ENCODE measurements at places on chromosomes 13 and 19.

DNA sequence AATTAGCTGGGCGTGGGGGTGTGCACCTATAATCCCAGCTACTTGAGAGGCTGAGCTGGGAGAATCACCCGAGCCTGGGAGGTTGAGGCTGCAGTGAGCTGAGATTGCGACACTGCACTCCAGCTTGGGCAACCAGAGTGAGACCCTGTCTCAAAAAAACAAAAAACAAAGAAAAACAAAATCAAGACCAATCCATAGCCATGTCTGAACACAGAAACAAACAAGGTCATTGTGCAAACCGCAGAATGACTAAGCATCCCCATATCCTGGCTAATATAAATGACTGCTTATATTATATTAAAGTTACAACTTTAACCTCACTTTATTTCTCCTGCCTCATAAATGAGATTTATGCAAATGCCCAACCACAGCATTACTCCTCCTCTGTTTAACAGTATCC is 2.3 kb upstream of the LYPD3 start:
- no peak for DNase-seq

DNA sequence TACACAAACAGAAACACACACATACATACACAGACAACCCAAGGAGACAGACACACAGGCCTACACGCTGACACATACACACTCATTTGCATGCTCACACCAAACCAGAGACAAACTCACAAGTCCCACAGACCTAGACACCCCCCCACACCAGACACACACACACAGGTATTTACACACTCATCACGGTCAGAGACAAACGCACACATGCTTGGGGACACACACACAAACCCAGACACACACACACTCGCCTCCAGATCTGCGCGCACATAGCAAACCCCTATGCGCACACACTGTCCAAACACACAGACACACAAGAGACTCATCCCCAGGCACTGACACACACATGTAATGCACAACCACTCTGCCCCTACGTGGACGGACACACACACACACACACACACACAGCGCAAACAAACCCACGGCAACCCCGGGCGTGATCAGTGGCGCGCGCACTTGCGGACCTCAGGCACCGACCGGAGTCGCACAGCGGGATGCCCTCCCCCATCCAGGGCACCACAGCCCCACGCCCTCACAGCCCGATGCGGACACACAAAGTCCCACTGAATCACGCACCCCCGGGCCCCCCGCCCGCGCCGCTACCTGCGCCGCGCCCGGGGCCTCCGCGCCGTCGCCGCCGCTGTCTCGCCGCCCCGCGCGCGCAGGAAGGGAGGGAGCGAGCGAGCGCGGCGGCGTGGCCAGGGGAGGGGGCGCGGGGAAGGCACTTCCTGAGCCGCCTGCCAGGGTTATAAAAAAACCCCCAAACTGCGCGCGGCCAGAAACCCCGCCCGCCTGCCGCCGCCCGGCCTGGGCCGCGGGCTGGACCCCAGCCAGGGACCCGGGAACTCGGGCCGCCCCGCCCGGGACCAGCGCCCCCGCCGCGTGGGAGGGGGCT is at the start of gene ADAMTS10:
TSS of gene ADAMTS10 (minus strand) at position 675 of the 895 bp plus-strand sequence. CDS start 5,005 bp downstream, outside the sequence.
- no peak for DNase-seq

DNA sequence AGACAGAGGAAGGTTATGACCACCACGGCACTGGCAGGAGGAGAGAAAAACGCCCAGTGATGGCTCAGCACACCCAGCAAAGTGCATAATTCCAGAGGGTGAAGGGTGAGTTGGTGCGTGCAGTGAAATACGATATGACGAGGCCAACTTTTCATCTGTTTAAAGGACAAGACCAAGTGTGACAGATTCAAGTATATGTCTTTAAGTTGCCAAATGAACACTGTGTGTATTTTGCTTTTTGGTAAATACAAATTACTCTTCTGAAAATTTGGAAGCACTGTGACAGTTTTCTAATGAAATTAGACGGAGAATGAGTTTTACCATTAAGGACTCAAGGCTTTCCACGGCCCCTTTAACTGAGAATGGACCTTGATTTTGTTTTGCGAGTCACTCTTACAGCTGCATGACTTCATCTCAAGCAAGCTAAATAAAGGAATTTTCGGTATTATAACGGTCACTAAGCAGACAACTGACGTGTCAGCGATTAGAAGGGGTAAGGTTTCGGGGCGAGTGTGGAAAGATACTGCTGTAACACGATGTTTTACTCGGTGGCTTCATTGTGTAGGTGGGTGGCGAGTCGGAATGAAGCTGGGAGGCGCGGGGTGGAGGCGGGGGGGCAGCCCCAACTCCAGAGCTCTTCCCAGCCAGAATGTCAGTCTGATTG is 22.8 kb downstream of the COL4A2 start:
- DNase-seq: no peak

DNA sequence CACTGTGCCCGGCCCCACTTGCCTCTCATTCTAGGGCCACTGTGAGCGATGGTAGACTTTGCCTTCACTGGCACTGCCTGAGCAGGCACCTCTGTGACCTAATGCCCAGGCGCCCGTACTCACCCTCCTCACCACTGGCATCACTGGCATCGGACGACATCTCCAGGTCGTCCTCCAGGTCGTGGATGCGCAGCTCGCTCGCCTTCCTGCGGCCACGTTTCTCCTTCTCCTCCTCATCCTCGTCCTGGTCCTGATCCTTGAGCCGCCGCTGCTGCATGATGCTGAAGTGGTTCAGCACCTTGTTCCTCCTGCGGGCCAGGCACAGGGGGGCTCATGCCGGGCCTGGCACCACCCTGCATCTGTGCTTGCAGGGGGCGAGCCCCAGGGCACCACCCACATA is 7.5 kb upstream of the PSPN start:
- no peak for DNase-seq

DNA sequence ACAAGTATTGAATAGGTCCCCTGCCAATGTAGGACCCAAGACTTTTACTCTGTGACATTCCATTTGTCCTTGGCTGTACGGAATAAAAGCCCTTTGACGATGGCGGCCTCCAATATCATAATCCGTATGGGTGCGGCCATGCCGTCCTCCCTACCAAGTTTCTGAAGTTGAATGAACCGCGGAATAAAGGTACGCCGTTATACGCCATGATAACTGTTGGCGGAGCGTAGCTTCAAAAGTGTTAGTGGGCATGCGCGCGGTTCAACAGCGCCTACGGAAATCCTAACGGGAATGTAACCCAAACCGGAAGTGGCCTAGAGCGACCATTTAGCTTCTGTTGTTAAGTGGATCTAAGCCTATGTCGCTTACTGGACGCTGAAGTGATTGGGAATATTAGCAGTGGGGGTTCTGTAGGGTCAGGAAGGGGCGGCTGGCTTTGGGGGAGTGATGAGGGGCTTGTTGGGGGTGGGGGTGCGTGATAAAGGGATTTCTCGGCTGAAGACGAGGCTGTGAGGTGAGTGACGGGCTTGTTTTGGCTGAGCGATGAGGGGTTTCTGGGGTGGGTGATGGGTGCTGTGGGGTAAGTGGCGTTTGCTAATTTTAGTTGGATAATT is at the start of gene ZNF175:
TSS of gene ZNF175 (plus strand) at position 322 of the 614 bp plus-strand sequence. CDS start 2,047 bp downstream, outside the sequence.
- peak; percentile 98 for DNase-seq

DNA sequence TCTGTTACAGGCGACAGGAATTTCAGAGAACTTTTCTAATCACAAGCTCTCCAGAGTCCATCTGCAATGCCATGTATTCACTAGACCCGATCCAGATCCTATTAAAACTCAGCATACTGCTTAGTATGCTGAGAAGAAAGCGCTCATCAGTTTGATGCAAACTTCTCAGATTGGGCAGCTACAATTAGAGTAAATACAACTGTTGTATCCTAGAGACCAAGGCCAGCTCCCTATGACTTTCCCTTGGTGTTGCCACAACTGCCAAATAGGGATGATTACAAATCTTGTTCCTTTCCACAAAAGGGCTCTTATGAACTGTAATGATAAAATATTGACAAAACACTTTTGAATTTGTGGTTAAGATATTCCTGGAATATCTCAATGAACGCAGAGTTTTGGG is 191.2 kb downstream of the SPRY2 start:
- DNase-seq: no peak

GRCh38 chr13:69487576-69487975 is 620.0 kb upstream of the ATXN8OS start:
- no peak for DNase-seq

DNA sequence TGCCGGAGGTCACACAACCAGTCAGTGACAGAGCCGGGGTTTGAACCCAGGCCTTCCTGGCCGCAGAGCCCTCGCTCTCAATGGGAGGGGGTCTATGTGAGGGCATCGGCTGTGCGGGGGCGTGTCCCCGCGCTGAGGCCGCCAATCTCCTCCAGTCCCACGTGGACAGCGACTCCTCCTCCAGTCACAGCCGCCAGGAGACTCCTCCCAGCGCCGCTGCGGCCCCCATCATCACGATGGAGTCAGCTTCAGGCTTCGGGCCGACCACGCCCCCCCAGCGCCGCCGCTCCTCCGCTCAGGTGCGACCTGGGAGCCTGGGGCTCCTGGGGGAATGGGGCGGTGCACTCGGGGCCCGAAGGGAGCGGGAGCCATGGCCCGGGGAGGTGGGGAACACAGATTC is 6.0 kb downstream of the SPRED3 start:
- no peak for DNase-seq

DNA sequence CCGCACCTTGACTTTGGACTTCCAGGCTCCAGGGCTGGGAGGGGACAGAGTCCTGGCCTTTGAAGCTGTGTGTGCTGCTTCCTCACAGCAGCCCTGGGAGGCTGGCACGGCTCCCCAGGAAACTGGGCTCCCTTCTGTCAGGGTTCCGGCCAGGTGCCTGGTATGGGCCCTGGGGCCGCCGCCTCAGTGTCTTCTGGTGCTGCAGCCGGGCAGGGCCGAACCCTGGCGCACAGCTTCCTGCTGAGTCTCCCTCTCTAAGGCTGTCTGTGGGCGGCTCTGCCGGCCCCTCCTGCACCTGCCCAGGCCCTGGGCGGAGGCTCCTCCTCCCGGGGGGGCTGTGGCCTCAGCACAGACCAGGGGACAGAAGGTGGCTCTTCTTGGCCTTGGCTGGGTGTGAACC is 32.4 kb downstream of the GPX4 start:
- no peak for DNase-seq

DNA sequence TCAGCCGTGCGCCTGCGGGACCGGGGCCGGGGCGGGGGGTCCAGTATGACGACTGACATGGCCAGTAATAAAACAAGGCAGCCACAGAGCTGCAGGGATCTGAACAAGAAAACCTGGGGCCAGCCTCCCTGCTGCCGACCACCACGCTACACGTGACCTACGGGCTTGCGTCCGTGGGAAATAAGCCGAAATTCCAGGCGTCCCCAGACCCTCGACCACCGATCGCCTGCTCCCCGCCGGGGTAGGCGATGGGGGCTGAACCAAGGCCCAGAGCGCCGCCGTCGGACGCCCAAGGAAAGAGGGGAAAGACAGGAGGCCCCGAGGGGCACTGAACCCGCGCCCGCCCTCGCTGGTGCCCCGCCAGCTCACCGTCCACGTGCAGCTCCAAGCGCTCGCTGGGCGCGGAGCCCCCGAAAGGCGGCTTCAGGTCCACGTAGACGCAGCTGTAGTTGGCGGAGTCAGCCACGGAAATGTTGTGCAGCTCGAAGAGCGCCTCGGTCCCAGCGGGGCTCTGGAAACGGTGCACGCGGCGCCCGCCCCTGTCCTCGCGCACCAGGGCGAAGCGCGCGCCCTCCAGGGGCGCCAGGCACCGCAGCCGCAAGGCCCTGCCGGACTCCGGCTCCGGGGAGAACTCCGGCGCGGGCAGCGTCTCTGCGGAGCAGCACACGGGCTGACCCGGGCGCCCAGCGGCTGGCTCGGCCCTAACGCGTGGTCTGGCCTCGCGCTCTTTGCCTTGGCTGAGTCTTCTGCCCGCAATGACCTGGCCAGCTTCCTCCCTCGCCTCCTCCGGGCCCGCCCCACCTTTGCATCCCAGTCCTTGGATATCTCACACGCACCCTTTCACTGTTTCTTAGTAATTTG is 3.1 kb downstream of the A1BG start:
- DNase-seq: no peak

- DNase-seq: no peak
These were observed 2.4 kb upstream of the NCAN start for GRCh38 chr19:19209372-19209771.

DNA sequence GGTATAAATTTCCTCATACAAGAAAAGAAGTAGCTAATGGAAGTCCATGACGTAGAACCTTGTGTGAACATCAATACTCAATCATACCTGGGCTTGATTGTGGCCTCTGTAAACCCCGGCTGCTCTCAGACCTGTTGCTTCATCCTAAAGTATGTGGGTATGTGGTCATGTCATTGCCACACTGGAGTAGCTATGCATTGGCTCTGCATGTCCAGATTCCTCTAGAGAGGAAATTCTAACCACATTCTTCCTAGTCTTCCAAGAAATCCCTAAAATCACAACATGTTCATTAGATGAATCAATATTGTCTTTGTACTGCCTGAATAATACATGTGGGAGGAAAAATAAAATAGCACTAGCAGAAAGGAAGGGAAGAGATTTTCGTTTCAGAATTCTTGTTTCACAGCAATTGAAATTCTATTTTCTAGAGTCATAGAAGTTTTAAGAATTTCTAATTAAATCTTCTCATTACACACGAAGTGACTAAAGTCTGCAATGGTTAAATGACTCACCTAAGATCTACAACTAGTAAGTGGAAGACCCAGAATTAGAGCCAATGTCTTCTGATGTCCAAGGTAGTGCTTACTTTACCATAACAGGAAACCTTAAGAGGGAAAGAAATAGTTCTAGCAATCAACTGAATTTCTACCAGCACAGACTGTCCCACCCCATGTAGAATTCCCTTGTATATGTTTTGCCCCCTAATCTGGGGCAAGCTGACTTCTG is 28.0 kb downstream of the RXFP2 start:
- DNase-seq: no peak

DNA sequence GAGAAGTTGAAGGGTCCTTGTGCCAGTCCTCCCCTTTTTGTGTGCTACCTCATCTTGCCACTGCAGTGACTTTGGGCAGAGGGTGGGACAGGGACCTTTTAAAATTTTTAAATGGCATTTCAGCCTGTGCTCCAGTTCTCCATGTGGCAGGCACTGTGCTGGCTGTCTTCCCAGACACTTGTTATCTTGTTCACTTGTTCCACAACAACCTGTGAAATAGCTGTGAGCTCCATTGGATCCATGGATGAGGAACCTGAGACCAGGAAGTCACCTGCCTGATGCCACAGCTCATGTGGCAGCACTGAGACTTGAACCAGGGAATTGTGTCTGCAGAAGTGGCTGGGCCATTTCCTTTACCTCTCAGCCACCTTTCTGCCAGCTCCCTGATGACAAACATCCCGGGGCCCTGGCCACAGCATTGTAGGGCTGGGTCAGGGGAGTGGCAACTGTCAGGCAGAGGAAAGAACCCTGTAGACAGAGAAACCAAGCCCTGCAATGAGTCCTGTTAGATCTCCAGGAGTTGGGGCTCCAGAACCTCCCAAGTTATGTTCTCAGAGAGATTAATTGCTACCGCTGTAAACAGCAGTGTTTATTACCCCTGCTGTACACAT is 6.4 kb downstream of the EGLN2 start:
- DNase-seq: no peak

DNA sequence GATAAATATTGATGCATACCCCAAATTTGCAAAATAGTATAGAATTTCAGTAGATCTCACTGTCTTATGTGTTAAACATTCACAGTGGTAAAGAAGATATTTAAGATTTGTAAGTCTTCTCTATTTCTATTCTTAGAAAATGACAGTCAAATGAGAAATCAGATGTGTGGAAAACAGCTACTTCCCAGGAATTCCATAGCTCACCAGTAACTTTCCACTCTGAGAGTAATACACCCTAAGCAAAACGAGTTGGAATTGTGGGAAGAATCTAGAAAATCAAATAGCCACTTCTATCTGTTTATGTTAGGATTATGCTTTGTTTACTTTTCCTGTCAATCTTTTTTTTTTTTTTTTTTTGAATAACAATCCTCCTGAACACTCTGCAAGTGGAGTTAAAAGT is 69.1 kb downstream of the FLT1 start:
- DNase-seq: no peak
